ENCODE measurements at places on chromosomes 6 and 20.
A peak's percentile ranks its signal among the peaks of the same experiment; 100 is the strongest.

GRCh38 chr20:58511861-58512260 lies 3.3 kb downstream of the APCDD1L start:
- no peak for DNase-seq

DNA sequence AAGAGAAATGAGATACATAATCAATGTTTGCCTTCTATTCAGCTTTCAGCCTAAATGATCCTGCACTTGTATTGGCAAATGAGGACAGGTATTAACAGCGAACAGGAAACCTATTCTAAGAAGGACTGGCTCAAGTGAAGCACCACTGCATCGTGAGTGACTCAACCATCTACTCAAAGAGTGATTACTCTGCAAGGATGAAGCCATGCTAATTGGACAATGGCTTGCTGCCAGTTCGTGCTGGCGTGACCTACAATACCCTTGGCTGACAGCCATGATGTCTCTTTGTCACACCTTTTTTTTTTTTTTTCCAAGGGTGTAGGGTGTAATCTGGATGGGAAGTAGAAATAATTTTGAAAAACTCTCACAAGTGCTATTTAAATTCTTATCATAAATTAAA lies 104.9 kb downstream of the GJA10 start:
- no peak for DNase-seq

- no peak for DNase-seq
These were observed 220.4 kb upstream of the ARID1B start for GRCh38 chr6:156556811-156557210.

DNA sequence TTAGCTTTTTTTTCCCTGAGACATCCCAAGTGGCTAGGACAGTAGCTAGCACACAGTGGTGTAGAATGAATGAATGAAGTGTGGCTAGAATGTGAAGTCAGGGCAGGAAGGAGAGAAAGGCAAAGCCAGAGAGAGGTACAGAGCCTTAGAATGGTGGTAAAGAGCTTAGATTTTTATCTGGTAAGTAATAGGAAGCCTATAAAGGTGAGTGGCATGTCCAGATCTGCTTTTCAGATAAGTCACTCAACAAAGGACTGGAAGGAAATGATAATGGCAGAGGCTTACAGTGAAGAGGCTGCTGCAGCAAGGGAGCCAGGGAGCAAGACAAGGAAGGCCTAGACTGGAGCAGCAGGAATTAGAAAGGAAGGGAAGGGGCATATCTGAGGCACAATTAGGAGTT lies 96.0 kb upstream of the PRDM1 start:
- no peak for DNase-seq

DNA sequence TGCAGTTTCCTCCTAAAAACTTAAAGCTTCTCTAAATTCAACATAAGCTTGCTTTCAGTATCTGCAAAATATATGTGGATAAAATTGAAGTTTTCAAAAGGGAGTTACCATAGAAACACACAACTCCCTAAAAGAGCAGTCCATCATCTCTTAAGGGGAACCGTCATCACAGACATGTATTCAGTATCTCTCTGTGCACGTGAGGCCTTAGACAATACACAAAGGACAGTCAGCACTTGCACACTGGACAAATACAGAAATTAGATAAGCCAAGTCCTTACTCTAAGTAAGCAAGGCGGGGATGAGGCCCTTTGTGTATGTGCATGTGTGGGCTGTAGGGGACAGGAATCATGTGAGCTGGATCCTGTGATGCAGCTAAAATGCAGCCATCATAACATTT lies 136.6 kb downstream of the BACH2 start:
- DNase-seq, result no peak

DNA sequence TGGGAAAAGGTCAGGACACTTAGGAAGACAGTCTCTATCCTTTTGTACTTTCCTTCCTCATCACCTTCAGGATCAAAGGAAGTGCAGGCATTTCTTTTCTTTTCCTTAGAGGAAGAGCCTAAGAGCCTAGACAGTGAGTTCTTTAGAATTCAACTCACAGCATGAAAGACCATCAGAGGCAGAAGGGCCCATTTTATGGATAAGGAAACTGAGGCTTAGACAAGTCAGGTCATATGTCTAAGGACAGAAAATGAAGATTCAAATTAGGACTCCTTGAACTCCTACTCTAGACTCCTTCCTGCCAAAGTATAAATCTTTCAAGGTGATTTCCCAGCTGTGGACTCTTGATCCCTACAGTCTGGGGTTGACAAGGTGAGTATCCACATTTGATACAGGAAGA lies 20.8 kb downstream of the SLC12A5 start:
- no peak for DNase-seq

DNA sequence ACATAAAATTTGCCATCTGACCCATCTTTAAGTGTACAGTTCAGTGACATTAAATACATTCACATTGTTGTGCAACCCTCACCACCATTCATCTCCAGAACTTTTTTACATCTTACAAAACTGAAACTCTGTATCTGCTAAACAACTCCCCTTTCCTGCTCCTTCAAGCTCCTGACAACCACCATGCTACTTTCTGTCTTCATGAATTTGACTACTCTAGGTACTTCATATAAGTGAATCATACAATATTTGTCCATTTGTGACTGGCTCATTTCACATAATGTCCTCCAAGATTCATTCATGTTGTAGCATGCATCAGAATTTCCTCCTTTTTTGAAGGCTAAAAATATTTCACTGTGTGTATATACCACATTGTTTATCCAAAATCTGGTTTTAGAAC lies 86.9 kb upstream of the SMLR1 start:
- no peak for DNase-seq

GRCh38 chr20:50221501-50222308 lies 31.1 kb downstream of the CEBPB start:
- no peak for DNase-seq

DNA sequence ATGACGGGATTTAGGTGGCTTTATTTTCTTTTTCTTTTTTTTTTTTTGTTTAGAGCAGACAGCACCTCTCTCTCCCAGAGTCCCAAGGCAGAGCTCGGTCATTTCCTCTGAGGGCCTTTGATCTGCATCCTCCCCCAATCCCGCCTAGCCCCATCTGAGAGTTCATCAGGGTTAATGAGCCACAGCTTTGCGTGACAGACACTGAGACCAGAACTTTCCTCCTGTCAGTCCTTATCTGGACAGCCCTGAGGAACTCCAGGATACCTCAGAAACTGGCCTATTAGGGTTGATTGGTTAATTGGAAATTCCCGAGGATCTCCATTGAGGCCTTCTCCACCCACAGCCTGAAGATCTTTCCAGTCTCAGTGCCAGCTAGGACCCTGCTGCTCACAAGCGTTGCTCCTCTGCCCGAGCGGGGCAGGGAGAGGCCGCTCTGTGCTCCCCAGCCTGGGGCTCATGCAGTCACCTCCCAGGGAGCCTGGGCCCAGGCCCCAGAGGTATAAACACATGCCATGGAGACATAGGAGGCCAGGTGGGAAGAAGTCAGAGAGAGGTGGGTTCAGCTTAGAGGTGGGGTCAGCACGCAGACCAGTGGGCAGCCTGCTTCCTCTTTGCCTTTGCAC lies 1.4 kb upstream of the LRRN4 start:
- DNase-seq, result no peak

- DNase-seq, result peak; percentile 62
These were observed 405.3 kb upstream of the HS3ST5 start for GRCh38 chr6:114747995-114748625.

DNA sequence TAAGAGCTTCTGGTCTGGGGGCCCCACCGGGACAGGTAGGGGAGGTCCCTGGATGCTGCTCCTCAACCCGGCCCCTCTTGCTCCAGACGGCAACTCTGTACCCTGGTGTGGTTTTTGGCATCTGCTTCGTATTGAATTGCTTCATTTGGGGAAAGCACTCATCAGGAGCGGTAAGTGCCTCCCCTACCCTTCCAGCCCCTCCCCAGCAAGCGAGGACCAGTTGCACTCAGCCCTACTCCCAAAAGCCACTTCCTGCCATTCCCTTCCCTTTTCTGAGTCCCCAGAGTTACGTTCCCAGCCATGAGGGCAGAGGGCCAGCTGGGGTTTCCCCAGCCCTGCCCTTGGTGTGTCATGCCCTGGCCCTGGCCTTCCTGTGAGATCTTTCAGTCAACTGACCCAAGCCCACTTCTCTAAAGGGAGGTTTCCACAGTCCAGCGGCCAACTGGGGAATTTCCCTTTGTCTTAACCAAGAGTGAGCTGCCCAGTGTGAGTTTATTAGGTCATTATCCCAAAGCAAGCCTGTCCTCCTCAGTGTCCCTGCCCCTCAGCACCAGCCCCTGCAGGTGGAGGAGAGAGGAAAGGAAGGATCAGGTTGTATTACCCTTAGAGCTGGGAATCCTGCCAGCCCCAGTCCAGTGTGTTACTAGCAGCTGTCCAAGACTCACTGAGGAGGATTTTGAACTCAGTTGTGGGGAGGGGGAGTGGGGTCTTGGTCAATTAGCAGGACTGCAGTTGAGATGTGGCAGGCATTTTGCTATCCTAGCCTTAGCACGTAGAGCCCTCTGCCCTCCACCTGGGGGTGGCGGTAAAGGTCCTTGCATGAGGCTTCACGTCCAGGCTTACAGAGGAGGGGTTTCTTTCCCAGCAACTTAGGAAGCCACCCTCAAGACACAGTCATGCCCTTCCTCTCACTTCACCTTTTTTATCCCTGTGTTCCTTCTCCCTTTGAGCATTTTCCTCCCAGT lies 45.8 kb downstream of the TM9SF4 start:
- DNase-seq, result peak; percentile 22

DNA sequence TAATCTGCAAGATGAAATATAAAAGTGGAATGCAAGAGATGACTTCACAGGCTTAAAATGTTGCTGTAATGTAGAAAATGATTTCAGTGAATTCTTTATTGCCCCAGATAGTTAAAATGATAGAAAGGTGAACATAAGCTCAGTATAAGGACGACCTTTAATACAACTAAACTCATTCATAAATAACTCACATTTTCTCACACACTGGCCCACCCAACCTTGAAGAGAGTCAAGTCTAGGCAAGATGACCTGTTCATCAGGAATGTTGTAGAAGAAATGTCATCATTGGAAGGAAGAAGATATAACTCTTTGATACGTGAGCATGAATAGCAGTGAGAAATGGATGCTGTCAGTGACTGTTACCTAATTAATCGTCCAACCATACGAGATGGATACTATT lies 111.1 kb upstream of the SASH1 start:
- DNase-seq, result no peak

- DNase-seq, result no peak
These were observed 37.8 kb downstream of the ADGRF4 start for GRCh38 chr6:47736083-47736700.

DNA sequence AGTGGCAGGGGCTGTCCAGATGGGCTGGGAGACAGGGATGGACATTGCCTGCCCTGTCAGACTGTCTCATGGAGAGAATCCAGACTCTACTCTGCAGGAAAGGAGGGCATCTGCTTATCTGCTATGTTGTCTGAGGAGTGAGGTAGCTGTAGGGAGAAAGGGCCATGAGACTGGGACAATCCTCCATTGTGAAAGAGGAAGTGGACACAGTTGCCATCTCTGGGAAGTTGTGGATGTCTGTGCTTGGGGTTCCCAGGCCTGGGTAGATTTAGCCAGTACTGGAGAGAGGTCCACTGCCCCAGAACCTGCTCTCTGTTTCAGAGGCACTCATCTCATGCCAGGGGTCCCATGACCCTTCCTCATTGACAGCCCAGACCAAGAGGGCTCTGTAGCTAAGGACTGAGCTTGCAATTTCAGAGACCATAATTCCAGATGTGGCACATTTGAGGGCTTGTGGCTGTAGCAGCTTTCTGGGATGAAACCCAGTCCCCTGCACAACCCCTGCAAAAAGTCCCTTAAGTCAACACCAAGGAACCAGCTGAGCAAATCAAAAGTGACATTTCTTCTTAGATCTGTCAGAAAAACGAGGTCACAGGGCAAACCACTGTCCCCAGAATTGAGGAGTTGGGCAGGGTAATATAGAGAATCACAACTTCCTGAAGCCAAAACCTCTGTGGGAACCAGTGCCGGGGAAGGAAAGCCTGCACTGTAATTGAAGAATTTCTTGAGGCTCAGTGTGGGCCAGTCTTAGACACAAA lies 4.1 kb upstream of the SIRPG start:
- no peak for DNase-seq

GRCh38 chr6:33235221-33235634 lies 26.9 kb downstream of the RING1 start:
- DNase-seq, result no peak

- DNase-seq, result no peak
These were observed 12.0 kb downstream of the PANK2 start for GRCh38 chr20:3901028-3901705.

- DNase-seq, result no peak
These were observed 2.8 kb downstream of the TMEM151B start for GRCh38 chr6:44272999-44273566.

GRCh38 chr6:71238351-71238750 lies 50.3 kb upstream of the OGFRL1 start:
- DNase-seq, result no peak

GRCh38 chr6:133431031-133431430 lies 189.9 kb downstream of the EYA4 start:
- no peak for DNase-seq

DNA sequence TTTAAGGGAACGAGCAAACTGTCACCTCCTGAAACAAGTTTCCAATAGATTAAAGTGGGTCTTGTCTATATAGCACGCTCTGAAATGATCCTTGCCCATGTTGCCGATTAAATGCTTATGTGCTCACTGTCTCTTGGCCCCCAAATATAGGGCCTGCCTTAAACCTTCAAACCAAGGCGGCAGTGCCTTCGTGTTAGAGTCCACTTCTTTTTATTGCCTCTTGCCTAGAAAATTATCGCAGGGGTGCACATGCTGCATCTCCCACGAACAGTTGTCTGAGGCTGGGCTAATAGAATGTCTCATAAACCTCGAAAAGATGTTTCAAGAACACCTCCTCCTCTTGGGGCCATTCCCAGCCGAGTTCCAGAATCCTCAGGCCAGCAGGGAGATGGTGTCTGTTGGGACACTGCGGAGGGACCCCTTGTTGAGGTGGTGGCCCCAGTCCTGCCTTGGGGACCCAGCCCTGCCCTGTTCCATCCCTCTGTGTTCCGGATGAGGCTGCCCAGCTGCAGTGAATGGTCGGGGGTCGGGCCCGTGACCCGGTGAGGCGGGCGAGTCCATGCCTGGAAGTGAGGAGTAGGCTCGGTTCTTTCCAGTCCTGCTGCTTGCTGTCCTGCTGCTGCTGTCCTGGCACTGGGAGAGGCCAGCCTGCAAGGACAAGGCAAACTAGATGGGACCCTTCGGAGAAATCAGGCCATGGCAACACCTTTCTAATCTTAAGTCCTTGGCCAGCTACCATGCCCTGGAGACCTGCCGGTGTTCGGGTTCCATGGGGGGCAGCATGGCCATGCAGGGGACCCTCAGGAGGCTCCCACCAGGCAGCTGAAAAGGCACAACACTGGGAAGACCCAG lies 34.7 kb upstream of the SLCO4A1 start:
- DNase-seq, result no peak

GRCh38 chr6:160455081-160455480 lies 106.9 kb downstream of the SLC22A3 start:
- DNase-seq, result no peak

DNA sequence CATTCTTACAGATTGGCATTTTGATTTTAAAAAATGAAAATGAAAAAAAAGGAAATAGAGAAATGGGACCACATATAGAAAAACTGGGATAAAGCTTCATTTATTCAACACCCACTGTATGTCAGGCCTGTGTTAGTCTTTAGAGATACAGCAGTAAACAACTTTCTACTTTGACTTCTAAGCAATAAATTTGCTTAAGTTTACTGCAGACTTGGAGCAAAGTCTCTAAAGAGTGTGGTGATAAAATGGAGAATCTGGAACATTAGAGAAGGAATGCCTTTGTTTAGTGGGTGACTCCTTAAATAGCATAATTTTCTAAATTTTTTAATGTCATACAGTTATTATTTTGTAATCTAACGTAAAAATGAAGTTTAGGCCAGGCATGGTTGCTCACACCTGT lies 80.7 kb upstream of the CNKSR3 start:
- DNase-seq, result no peak

- peak; percentile 87 for DNase-seq
These were observed 23.1 kb upstream of the MROH8 start for GRCh38 chr20:37202267-37202943.

All from astrocyte of the cerebellum (primary cell).